Colonic mucosa (tissue), 4 donors: ENCODE measurements at places on chromosomes 5 and 9. TPM values are rescaled to one million over a fixed set of nuclear protein-coding genes. Genes with fewer than 3 reads are reported as not detected.

DNA sequence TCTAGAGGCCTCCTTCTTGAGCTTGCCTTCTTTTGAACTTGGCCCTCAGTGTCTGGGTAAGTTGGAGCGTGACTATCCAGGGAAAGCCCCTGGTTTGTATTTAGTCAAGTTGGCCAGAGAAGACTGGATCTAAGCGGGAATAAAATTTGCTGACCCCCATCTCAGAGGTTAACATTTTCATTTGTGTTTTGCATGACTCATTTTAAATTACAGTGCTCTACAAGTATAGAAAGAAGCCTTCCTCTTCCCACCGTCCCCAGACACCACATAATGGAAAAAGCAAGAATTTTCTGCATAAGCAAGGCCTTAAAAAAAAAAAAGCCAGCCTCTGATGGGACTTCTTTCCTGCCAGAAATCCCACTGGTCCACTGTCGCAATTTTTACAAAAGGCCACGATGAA is 27.2 kb downstream of the PIK3R1 start:
- DNase-seq = no peak

GRCh38 chr5:158388021-158388420 is 529.1 kb upstream of the CLINT1 start:
- DNase-seq = no peak

- no peak for DNase-seq
Observed at GRCh38 chr5:151678713-151679112, 8.0 kb downstream of the SPARC start.

DNA sequence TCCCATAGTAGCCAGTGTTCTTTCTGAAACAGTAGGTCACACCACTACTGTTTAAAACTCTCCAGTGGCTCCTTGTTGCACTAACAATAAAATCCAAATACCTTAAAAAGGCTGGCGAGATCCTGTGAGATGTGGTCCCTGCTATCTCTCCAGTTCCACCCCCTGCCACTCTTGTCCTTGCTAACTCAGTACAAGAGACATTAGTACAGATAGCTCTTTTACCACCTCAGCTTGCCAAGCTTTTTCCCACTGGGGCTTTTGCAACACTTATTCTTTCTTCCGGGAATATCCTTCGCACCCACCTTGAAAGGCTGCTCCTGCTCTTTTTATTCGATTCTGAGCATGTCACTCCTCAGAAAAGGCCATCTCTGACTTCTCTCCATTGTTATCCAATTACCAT is 14.9 kb downstream of the NIPSNAP3B start:
- DNase-seq = no peak

DNA sequence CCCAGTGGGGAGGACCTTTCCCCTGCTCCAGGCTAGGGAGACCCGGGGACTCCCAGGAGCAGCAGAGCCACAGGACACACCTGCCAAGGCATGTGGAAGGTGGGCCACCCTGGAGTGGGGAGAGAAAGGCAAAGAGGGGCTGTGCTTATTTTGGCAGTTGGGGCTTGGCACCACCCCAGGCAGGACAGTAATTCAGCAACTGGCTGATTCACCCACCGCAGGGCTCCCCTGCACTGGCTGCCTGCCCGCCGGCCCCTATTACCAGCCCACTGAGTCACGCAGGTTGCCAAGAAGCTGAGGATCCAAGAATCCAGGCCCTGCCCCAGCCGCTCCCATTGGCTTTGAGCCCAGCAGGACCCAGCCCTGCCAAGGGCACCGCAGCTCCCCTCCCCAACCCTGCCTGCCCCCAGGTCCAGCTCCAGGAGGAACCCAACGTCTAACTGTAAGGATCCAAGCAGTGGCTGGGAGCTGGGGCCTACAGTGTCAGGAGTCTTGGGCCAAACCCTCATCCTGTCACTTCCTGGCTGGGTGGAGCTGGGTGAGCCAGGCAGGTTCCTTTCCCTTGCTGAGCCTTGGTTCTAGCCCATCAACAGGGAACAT is 14.2 kb upstream of the RALGDS start:
- peak; percentile 95 for DNase-seq

- DNase-seq = peak; percentile 38
Observed at GRCh38 chr5:137822158-137822764, 45.4 kb upstream of the MYOT start.

- DNase-seq = no peak
Observed at GRCh38 chr9:13388157-13388556, 108.7 kb upstream of the MPDZ start.

GRCh38 chr5:122507581-122507980 is 195.5 kb downstream of the SNCAIP start:
- no peak for DNase-seq

- no peak for DNase-seq
Observed at GRCh38 chr5:107538805-107539445, 131.8 kb downstream of the EFNA5 start.

The SPARC gene
- 258 TPM for total RNA-seq

The CDH9 gene
- total RNA-seq = not detected
